ENCODE measurements at places on chromosomes 16 and 17.

GRCh38 chr16:81782236-81782635 is 3.1 kb downstream of the PLCG2 start:
- DNase-seq = no peak

- peak; percentile 77 for DNase-seq
These were observed 28.0 kb upstream of the SNN start for GRCh38 chr16:11639925-11640899.

GRCh38 chr16:13393816-13394215 is 492.4 kb downstream of the SHISA9 start:
- no peak for DNase-seq

DNA sequence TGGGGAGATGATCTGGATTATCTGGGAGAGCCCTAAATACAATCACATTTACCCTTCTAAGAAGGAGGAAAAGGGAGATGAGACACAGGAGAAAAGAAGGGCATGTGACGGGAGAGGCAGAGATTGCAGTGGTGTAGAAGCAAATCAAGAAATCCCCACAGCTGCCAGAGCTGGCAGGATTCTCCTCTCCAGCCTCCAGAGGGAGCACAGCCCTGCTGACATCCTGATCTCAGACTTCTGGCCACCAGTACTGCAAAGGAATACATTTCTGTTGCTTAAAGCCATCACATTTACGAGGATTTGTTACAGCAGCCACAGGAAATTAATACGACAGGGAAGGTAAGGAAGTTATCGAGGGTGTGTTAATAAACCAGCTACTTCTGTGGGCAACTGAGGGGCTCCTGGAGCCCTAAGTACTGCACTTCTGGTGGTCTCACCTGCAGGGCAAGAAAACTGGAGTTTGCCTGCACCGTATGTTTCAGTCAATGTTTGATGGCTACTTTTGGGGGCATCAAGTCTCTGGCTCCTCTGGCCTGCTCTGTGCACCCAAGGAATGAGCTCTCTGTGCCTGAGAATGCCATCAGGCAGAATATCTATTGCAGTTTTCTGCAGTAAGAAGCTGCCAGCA is 22.9 kb upstream of the CDH13 start:
- peak; percentile 36 for DNase-seq

GRCh38 chr16:4200000-4200780 is 41.7 kb downstream of the SRL start:
- DNase-seq = peak; percentile 58

- no peak for DNase-seq
These were observed 59.8 kb upstream of the RBFOX3 start for GRCh38 chr17:79670537-79671084.

GRCh38 chr16:66588981-66589713 is 9.9 kb downstream of the CMTM2 start:
- no peak for DNase-seq

DNA sequence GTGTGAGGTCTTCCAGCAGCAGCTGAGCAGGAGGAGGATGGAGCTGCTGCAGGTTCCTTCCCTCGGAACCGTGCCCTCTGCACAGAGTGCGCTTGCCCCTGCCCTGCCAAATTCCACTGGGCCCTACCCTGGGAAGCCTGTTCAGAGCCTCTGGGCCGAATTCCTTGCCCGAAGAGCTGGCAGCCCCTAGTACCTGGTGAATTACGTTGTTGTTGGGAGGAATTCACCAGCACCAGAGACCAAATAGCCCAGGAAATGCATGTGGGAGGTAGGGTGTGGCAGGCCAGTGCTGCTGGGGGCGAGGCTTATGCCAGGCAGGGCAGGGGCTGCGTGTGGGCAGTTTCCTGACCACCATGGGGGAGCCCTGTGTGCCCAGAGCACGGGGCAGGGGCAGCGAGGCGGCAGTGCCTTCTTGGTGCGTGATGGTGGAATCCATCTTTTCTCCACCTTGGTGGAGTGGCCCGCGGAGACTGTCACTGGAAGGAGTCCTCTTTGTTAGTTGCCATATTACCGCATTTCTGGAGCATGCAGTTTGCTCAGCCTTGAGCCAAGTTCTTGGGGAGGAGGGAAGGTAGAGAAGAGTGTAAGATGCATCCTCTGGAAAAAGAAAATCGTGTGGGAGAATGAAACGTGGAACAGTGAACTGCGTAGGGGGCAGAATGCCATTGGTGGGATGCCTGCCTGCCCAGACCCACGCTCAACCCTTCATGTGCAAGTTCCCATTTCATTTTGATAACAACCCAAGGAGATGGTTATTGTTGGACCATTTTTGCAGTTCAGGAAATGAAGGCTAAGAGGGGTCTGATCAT is 2.3 kb downstream of the MRC2 start:
- no peak for DNase-seq

- no peak for DNase-seq
These were observed 15.3 kb upstream of the TNS4 start for GRCh38 chr17:40516581-40517285.

DNA sequence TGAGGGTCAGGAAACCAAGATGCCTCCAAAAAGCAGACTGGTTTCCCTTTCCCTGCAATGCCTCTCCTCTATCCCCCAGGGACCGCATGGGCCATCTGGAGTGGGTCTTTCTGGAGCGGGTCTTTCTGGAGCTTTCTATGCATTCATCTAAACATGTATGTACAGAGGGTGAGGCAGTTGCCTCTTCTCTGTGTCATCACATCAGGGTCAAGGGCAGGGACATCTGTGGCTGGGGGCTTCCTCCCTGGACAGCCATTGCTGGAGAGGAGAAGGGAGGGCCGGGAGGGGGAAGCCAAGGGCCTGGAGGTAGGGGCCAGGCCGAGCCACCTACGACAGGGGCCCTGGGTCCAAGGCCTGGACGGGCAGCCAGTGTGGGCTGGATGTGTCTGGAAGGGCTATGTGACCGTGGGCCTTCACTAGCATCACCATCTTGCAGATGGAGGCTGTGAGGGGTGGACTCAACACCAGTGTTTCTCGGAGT is 840 bp downstream of the ADCY7 start:
- no peak for DNase-seq

GRCh38 chr16:2056681-2057407 is 9.1 kb downstream of the TSC2 start:
- no peak for DNase-seq

DNA sequence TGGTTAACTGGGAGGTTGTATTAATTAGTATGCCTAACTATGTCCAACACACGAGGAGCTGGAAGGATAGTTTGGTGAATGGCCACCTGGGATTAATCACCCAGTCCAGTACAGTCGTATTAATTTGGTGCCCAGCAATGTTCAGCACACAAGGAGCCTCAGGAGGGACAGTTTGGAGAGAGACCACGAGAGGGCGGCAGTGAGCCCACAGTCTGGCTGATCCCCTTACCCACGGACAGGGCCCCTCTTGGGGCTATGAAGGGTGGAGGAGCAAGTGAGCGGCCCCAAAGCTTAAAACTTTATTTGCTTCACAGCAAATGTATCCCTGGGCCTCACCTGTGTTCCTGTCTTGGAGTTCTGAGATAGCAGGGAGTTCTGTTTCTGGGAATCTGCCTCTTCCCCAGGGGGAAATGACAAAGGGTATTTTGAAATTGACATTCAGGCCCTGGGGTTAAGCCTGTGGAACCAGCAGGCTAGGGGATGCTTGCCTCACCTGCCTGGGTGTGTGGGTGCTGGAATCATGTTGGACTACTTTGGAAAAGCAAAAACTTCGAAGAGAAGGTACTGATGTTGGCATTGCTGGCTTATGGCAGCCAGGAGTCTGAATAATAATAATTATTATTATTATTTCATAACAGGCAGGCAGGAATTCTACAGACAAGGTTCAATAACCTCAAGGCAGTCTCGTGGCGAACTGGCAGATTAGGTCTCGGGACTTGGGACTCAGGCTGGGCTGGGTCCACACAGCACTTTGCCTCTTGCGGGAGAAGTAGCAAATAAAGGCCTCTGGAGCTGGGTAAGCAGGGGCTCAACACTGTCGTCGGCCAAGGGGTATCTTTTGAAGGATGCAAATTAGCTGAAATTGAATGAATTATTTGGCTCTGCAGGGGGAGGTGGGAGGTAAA is 227.6 kb upstream of the ASIC2 start:
- peak; percentile 27 for DNase-seq

DNA sequence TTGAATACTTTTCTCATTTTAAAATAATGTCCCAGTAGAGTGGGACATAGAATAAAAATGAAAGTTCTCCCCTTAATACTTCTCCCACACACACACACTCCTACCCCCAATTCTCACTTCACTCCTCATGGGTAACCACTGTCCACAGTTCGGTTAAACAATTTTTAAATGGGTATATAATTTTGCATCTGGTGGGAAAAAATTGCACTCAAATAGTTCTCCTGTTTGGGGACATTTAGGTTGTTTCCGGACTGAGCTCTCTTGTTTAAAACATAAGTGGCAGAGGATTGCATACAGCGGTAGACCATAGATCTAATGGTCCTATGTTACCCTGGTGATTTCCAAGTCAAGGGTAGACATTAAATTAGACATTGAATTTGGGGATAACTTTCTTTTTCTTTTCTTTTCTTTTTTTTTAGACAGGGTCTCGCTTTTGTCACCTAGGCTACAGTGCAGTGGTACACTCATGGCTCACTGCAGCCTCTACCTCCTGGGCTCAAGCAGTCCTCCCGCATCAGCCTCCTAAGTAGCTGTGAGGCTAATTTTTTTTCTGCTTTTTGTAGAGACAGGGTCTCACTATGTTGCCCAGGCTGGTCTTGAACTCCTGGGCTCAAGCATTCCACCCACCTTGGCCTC is 138.3 kb downstream of the SOCS1 start:
- DNase-seq = no peak

GRCh38 chr17:73003487-73003886 is 89.0 kb downstream of the SLC39A11 start:
- no peak for DNase-seq

- no peak for DNase-seq
These were observed 28.4 kb downstream of the LRRC75A start for GRCh38 chr17:16463358-16464302.

GRCh38 chr16:54847207-54847606 is 83.5 kb upstream of the IRX5 start:
- DNase-seq = no peak

DNA sequence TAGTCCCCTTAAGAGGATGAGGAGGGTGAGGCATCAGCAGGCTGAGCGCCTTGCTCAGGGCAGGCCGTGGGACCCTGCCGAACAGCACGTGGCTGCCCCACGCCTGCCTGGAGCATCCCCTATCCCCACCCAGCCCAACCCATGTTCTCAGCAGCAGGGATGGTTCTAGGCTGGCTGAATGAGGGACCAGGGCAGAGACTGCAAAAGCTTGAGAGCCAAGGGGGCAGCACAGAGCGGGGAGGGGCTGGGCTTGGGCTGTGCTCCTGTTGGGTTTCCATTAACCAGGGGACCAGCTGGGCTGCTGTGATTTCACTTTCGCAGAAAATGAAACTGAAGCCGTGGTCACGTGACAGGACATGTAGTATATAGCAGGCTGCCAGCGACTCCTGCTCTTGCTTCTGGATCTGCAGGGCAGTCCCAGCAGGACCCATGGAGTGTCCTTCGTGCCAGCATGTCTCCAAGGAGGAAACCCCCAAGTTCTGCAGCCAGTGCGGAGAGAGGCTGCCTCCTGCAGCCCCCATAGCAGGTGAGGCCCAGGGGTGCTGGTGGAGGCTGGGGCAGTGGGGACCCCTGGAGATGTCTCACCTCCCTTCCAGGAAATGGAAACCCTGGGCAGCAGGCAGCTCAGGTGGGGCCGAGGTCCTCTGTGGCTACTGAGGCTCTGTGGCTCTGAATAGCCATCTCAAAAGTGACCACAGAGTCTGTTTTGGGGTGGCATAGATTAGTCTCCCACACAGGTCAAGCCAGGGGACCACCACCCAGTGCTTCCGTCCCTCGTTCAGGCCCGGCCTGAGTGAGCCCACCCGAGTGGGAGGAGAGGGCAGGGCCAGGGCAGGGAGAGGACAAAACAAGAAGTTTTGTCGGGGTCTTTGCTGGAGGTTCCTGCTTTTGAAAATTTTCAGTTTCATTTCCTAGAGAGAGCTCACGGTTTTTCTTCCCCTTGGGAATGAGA is 2.9 kb downstream of the RNF213 start:
- DNase-seq = peak; percentile 90

DNA sequence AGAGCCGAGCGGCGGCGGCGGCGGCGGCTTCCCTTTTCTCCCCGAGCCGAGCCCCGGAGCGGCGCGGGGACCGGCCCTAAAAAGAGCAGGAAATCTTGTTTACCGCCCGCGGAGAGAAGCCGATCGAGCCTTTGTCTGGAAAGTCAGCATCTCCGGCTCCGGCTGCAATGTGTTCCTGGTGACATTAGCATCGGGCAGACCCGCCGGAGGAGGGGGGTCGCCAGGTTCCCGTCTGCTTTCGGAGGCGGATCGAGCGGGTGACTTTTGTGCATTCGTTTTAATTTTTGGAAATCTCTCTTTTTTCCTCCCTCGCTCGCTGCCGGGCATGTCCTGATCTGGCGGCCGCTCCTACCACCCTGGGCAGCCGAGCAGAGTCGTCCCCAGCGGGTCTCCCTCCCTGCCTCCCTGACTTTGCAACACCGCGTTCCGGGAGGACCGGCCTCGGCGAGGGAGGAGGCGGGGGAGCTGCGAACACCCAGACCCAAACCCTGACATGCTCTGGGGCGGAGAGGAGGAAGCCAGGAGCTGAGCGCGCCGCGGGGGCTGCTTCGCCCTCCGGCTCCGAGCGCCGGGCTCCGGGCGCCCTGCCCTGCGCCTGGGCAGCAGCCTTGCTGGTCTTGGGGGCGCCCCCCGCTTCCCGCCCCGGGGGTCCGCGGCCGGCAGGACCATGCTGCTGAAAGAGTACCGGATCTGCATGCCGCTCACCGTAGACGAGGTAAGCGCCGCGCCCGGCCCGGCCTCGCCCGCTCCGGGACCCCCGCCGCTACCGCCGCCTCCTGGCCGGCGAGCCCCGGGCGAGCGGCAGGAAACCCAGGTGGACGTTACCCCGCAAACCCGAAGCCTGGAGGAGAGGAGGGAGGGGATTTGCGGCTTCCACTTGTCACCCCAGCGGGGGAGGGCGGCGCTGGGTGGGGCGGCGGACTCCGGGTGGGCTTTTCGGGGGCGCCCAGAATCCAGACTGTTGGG is 690 bp downstream of the PITPNC1 start:
- DNase-seq = peak; percentile 52
